HS-27A (cell line): ENCODE measurements at places on chromosomes 2 and 18.

GRCh38 chr18:69895066-69896047 is 52.3 kb downstream of the CD226 start:
- DNase-seq: no peak

- DNase-seq: no peak
Observed at GRCh38 chr2:106201661-106202060, 7.6 kb upstream of the UXS1 start.

GRCh38 chr2:64284751-64285150 is 140.5 kb upstream of the PELI1 start:
- no peak for DNase-seq

DNA sequence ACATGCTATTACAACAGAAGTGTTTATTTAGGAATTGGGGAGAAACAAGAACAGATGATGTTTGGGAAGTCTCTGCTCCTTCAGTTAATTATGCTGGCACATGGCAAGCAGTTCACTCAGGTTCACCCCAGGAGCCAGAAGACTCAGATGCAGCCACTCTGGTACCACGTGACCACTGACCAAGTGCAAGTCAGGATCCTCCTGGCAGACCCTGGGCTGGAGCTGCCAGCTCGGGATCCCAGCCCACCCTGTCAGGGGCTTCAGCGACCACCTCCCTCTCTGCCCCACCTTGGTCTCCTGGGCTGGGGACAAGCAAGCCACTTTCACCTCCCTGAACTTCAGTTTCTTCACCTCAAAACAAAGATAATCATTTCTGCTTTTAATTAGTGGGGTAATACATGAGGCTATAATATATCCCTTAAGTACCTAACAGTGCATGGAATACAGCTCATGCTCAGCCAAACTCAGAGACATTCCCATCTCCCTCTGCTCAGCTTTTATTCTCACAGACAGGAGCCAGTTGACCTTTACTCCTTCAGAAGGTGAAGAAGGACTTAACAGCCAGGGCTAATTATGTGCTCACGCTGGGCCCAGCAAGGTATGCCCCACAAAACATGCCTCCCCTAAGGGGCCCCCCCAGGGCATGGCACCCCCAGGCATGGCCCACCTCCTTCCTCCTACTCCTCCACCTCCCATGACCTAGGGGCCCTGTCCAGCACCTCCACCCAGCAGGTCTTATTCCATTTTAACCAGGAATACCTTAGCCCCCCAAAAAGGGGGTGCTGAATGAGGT is 11.8 kb downstream of the CRACDL start:
- DNase-seq: no peak

DNA sequence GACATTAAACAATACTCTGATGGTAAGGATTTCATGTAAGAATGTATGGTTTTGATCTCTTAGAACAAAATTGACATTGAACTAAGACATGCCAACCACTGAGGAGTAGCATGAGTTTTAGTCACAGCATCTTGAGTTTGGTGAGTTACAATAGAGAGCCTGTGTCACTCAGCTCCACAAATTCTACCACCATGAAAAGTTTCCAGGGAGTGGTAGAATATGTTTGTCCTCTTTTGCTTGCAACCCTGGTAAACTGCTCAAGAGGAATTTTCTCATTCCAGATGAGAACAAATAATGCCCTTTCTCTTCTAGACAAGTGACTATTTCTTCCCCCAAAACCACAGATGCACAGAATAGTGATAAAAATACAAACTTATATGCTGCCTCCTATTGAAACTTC is 502.0 kb upstream of the VRK2 start:
- DNase-seq: no peak

- no peak for DNase-seq
Observed at GRCh38 chr2:56474412-56475158, 290.8 kb downstream of the CCDC85A start.

DNA sequence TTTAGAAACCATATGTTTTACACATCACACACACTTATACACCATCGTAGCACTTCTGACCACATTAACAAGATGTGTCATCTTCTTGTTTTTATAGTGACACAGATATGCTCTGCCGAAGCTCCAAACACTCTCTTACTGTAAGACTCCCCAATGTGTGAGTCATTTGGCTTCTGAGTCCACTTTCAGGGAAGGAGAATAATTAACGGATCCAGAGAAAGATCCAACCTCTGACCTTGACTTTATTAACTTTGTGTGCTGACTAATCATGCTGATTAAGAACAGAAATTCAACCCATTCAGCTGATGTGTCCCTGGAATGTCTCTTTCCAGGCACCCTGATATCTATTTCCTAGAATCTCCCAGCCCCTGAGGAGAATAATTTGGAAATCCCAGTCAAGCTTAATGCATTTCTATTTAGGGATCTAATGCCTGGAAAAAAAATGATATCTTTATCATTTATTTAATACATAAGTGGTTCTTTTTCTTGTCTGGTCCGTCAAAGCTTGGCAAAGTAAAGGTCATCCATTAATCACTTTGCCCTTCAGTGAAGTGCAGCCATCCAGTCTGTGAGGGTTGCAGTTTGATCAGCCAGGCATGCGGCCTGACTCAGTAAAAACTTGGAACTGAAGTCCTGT is 615.8 kb upstream of the SYT4 start:
- DNase-seq: peak; percentile 69
